ENCODE measurements at places on chromosomes 1 and 21.

GRCh38 chr1:21539933-21540332, 30.7 kb downstream of the ALPL start:
- no peak for DNase-seq

DNA sequence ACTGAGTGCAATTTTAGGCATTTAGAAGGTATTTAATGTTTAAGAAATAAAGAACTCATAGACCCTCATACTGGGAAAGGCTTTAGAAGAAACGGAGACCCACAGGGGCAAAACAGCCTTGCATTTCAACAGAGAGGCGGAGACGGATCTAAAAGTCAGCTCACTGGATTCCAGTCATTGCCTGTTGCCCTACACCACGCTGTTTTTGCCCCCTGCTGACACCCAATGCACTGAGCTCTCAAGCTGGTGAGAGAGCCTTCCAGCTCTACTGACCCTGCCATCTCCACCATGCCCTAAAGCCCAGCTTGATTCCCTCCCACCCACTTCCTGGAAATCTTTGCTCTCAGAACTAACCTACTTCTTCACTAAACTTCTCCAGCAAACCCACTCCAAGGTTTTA, 7.2 kb upstream of the TRAF3IP3 start:
- no peak for DNase-seq

DNA sequence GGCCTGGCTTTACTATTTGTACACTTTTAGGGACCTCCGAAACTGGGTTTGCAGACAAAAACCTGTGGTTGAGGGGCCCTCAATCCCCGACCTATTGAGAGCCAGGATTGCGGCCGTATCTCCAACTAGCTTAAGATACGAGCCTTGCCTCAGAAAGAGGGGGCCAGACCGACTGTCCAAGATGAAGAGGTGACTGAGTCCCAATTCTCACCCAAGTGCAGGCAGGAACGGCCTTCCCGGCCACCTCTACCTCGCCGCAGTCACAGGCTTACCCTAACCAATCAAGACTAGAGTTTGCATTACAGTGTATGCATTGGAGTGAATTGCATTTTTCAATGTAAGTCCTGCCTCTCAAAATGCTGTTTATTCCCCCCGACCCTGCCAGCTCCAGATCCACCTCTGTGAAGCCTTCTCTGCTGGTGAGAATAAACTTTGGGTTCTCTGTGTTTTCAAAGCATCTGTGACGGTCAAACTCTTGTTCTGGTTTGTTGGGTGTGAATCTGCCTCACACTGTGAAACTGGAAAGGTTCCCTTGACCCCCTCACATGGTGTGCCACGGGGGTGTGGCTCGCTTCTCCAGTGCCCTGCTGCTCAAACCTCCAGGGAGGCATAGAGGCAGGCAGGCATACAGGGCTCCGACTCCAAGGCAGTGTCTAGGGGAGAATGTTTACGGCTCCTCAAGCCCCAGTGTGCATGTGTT, 62.2 kb upstream of the WLS start:
- DNase-seq, result no peak

GRCh38 chr1:27872802-27873551, 633 bp downstream of the THEMIS2 start:
- no peak for DNase-seq

GRCh38 chr1:154219541-154219940, 1.2 kb upstream of the UBAP2L start:
- DNase-seq, result no peak

- no peak for DNase-seq
Observed at GRCh38 chr1:201562257-201562656, 23.3 kb downstream of the NAV1 start.

DNA sequence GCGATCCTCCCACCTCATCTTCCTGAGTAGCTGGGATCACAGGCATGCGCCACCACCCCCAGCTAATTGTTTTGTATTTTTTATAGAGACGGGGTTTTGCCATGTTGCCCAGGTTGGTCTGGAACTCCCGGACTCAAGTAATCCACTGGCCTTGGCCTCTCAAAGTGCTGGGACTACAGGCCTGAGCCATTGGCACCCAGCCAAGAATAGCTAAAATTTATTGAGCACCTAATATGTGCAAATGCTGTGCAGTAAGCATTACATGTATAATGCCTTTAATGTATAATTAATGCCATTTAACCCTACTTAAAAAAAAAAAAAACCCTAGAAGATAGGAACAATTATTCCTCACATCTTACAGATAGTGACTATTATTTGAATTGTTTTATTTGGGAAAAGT, 42.9 kb downstream of the ZNF691 start:
- no peak for DNase-seq

GRCh38 chr1:206668874-206669410, 15.8 kb upstream of the MAPKAPK2 start:
- no peak for DNase-seq

DNA sequence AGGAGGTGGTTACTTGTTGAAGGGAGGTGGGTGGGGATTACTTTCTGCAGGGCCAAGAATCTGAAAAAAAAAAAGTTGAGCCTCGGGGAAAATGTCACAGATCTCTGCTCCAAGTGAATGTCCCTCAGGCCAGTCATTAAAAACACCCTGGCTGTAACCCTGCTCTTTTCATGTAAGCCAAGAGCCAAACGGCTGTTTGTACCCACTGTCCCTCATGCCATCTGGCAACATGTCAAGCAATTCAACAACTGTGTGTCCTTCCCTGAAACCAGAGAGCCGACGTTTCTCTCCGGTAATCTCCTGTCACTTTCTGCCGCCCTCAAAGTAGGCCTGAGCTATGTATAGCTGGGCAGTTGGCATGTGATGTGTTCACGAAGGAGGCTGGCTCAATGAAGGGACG, 14.7 kb downstream of the CASQ2 start:
- no peak for DNase-seq

DNA sequence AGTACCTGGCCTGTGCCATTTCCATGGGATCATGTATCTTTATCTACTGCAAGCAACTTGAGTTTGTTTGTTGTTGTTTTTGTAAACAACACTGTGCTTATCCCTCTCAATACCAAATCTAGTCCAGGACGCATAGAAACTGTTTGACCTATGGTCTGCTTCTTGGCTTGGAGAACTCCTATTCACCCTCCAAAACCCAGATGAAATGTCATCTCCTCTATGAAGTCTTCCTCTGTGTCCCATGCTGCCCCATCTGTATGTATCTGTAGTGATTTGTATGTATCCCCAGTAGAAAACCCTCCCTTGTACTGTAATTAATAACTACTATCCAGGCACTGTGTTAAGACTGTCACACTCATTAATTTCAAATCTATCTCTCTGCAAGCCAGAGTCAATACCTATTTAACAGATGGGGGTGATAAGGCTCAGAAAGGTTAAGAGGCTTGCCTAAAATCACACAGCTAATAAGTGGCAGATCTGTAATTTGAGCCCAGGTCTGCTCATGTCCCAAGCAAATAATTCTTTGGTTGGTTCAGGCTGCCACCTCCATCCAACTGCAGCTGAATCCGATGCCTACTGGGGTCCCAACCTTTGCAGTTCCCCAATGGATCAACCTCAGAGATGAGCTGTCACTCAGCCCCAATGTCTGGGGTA, 24.6 kb upstream of the ECE1 start:
- no peak for DNase-seq

- no peak for DNase-seq
Observed at GRCh38 chr1:204342310-204342709, 17.4 kb downstream of the PLEKHA6 start.

DNA sequence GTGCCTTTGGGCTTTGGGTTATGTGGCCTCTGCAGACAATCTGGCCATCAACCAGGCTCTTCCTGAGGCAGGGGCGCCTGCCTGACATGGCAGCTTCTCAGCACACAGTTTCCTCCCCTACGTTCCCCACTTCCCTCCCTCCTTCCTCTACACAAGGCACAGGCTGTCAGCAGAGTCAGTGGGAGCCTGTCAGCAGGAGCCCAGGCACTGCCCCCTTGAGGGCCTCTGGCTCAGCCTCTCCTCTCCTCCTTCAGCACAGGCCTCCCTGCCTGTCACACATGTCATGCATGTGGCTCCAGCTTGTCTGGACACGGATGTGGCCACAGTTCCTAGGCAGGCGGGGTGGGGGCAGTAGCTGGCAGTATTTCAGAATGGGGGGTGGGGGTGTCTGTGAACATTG, 52.2 kb upstream of the ARTN start:
- DNase-seq, result no peak

- DNase-seq, result no peak
Observed at GRCh38 chr1:2073382-2074230, 23.4 kb downstream of the PRKCZ start.

DNA sequence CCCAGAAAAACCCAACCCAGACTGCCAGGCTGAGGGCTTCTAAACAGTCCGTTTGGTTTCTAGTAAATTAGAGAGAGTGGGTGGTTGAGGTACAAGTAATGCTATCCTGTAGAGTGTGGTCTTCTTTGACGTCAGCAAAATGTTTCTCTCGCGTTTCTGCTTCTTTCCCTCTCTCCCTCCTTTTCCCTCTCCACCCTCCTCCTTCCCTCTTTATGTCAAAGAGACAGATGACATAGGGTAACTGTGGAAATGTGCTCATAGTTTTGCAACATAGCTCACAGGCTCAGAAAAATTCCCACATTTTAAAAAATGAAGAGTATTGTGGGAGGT, 158.3 kb downstream of the TOMM20 start:
- DNase-seq, result no peak

DNA sequence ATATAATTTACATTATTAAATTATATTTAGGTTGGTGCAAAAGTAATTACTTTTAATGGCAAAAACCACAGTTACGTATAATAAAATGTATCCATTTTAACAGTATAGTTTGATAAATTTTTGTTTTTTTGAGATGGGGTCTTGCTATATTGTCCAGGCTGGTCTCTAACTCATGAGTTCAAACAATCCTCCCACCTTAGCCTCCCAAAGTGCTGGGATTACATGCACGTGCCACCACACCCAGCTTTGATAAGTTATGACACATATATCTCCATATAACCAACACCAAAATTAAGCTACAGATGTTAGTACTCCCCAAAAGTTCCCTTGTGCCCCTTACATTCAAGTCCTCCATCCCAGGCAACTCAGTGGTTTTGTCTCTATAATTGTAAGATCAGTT, 163.1 kb downstream of the SMYD3 start:
- DNase-seq, result no peak

- DNase-seq, result no peak
Observed at GRCh38 chr21:41681939-41682718, 84.7 kb downstream of the RIPK4 start.

DNA sequence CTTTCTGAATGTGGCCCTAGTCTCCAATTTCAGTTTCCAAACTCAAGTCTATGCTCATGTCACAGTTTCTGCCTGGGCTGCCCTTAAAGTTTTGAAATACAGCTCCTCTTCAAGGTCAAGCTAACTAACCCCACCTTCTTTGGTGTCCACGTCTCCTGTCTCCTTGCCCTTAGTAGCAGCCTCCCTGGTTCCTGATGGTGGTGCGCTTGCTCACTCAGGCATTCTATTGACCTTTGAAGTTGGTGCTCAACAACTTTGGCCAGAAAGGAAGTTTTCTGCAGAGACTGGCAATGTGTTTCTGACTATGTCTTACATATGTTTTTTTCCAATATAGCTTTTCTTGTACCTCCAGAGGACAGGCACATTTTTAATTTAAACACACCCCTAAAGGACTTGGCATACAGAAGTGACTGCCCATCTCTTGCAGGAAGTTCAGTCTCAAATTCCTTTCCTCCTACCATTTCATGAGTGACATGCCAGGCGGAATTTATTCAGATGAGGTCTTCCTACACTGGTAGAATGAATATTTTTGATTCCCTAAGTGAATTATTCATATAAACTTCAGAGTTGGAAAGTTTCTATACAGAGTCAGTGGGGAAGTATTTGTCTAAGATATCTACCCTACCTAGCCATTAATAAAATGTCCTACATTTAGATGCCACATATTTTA, 364.3 kb upstream of the USP24 start:
- DNase-seq, result no peak

DNA sequence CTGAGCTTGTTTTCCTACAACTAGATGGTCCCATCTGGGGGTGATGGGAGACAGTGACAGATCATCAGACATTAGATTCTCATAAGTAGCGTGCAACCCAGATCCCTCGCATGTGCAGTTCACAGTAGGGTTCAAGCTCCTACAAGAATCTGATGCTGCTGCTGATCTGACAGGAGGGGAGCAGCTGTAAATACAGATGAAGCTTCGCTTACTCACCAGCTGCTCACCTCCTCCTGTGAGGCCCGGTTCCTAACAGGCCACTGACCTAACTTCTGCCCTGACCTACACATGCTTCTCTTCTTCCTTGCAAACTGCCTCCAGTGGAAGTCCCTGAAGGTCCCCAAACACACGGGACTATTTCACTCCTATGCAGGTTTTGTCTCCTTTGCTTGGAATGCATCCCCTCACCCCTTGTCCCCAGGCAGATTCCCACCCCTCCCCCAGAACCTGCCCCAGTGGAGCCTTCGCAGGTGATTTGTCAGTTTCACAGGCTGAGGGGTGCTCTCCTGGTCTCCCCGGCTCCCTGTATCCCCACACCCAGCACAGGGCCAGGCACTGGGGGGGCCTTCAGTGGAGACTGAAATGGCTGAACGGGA, 5.7 kb upstream of the ZBTB48 start:
- no peak for DNase-seq

DNA sequence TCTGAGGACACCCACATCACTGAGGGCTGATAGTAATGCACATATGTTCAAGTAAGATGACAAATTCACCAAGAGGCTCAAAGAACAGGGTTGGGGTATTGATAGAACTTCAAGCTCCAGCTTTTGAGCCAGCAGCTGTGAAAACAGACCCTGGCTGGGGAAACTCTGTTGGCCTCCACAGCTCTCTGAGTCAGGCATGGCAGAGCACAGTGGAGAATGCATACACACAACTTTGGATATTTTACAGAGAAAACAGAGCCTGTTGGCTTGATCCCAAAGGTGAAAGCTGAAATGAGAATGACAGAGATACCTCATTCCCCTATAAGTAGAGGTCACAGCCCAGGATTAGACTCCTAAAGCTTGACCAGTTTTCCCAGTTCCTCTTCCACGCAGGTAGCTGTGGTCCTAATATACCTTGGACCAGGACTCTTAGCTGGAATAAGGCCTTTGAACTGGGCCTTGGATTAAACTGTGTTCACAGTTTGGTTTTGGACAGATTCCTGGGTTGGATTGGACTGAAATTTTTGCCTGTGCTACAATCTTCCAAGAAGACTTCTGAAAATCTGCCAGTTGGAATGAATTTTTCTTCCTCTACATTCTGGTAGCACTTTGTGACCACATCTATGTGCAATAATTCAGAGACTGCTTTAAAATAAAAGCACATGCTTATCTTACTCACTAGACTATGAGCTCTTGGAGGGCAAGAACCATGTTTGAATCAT, 101.6 kb upstream of the HMGB4 start:
- DNase-seq, result no peak

- no peak for DNase-seq
Observed at GRCh38 chr1:228162286-228163006, 3.2 kb upstream of the IBA57 start.

- no peak for DNase-seq
Observed at GRCh38 chr21:17786851-17787181, 32.3 kb downstream of the C21orf91 start.

DNA sequence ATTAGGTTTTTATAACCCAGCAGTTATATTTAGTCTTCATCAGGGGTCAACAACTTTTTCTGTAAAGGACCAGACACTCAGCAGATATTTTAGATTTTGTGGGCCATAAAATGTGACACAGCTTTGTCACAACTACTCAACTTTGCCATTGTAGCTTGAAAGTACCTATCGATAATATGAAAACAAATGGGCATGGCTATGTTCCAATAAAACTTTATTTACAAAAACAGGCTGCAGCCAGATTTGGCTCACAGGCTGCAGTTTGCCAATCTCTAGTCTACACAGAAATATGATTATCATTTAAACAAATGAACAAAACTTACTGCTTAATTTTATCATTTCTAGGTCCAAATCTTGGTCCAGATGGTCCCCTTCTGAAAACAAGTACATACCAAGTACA, 23.0 kb downstream of the VAMP4 start:
- DNase-seq, result no peak

GRCh38 chr21:31847761-31848160, 25.1 kb upstream of the HUNK start:
- DNase-seq, result no peak
